ENCODE measurements at places on chromosomes 3 and 15.

DNA sequence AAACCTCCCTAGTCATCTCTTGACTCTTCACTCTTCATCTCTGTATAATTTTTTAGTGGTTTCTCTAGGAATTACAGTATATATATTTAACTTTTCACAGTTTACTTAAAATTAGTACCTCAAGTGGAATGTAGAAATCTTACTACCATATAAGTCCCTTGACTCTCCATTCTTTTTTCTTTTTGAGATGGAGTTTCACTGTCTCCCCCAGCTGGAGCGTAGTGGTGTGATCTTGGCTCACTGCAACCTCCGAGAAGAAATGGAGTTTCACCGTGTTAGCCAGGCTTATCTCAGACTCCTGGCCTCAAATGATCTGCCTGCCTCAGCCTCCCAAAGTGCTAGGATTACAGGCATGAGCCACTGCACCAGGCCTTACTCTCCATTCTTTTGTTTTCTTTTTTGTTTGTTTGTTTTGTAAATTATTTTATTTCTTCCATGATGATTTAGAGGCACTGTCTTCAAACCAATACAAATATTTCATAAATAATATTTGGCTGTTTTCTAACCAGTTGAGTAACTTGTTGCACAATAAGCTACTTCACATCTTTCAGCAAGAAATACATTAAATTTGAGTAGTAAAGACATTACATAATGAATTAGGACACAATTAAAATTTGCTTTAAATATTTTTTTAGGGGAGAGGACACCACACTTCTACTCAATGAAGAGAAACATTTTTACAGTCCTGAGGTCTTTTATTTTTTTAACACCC is 144.8 kb downstream of the RBPMS2 start:
- DNase-seq: no peak

GRCh38 chr3:12316729-12317351 is 28.0 kb downstream of the PPARG start:
- no peak for DNase-seq

GRCh38 chr3:168080499-168081170 is 15.1 kb downstream of the GOLIM4 start:
- DNase-seq: no peak

DNA sequence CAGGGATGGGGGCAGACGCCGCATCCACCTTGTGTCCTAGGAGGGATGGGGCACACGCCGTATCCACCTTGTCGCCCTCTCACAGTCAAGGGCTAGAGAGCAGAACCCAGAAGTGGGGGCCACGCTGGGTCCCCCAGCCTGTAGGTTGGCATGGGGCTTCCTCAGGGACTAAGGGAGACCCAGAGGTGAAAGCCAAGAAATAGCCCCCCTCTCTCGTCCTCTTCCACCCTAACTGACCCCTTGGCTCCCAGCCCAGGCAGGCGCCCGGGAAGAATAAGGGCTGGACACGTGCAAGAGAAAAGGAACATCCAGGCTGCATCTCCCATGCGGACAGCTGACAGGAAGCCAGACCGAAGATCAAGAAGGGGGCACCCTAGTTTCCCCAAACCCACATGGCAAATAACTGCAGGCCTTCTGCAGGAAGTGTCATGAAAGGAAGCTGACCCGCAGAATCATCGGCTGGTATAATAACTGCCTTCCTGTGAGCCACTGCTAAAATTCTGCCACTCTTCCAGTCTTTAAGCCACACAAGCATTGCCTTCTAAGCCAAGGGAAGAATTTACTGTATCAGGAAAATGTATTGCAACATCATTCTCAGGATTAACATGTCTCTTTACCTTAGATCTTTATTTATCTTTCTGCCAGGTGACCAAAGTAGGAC is 38.5 kb upstream of the TFRC start:
- DNase-seq: no peak

GRCh38 chr15:69583626-69584025 is 131.0 kb downstream of the RPLP1 start:
- no peak for DNase-seq

DNA sequence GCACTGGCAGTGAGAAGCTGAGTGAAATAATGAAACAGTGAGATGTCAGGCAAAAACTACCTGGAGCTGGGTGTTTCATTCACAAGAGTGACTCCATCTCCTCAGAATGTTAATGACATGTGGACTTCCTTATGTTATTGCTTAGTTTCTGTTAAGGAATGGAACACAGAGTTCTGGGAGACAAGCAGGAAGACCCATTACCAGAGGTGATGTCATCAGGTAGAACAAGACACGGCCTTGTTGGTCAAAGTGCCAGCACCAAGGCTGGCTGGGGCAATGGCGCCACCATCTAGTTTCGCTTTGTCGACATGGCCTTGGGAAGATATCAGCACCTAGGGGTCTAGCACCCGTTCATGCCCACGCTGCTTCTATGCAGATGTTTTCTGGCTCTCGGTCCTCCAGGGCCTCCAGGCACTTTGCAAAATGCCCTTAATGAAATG is 252.2 kb downstream of the FAM43A start:
- no peak for DNase-seq

GRCh38 chr3:49792371-49793150 is 6.2 kb upstream of the IP6K1 start:
- DNase-seq: no peak

DNA sequence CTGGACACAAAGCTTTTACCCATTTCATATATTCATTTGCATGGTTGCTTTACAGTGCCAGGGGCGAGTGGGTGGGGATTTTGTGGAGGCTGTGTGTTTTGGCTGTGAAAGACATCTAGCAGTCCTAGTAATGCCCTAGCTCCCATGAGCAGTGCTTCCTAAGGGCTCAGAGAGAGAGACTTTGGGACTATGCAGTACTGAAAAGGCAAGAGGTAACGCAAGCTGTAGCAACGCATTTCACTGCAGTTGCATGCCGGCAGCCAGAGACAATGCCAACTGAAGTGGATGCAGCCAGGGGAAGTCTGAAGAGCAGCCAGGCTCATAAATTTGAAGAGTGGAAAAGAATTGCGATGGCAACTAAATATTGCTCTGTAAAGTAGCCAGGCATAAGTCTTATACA is 27.4 kb upstream of the ATP10A start:
- no peak for DNase-seq

GRCh38 chr3:25455441-25456132 is 27.5 kb downstream of the RARB start:
- DNase-seq: peak; percentile 87

DNA sequence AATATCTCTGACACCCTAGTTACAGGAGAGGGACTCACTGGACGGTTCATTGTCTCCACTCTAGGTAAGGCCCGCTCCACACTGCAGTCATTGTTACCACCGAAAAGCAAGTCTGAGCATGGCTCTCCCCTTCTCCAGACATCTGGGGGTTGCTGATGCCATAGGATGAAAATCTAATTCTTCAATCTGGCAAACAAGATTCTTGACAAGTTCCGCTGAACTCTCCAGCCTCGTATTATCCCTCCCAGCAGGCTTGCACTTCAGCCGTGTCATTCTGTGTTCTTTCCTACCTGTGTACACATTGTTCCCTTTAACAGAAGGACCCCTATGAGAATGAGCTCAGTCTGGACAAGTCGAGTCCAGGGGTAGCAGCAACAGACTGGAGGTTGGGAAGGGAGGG is 152.3 kb upstream of the NR2E3 start:
- DNase-seq: no peak

- no peak for DNase-seq
Observed at GRCh38 chr3:156612903-156613302, 58.0 kb upstream of the SSR3 start.
